PC-3 (cell line): ENCODE measurements at places on chromosomes 13 and 19.

GRCh38 chr13:22194106-22194805 is 523.4 kb downstream of the FGF9 start:
- DNase-seq: no peak

DNA sequence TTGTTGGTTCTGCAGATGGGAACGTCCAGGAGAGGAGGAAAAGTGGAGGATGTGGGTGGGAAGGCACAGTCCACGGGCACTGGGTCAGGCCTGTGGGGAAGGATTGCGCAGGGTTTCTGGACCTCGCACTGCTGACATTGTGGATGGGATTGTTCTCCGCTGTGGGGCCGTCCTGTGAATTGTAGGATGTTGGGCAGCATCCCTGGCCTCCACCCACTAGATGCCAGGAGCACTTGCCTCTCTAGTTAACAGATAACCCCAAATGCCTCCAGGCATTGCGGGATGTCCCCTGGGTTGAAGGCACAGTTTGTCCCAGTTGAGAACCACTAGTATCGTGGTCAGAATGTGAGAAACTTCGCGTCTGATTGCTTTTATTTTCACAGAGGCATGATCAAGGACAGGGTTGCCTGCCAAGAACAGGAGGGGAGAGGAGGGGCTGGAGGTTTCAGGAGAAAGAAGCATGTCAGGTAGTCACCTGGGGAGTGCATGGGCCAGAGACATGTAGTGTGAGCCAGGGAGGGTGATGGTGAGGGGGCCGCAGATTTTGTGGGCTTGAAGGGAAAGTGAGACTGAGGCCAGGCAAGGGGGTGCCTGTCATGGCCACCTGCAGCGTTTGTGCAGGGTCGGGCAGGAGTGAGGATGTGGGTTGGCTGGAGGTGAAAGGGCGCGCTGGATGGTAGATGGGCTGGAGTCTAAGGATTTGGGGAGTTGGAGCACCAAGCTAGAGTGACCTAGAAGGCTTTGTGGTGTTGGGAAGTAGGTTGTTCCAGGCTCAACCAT is 3.2 kb downstream of the ZNF628 start:
- DNase-seq: no peak

GRCh38 chr19:49690656-49691242 is at the start of gene CPT1C:
Gene CPT1C (plus strand): TSS chr19:49691116. CDS start chr19:49692253, 1,137 bp downstream.
- DNase-seq: peak; percentile 90

DNA sequence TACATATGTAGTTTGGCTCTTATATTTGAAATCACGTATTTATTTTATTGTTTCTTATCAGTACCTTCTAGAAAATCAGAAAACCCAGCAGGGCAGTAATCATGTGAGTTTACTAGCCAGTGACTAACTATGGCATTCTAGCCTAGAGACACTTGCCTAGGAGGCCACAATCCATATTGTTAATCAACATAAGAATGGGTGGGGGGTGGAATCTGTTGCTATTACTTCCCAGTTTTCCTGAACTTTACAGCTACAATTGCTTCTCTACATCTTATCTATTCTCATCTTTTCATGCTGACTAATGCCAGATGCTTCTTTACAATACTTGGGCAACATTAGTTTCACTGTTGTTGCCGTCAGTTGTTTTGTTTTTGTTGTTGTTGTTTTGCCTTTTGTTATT is 18.7 kb upstream of the ATXN8OS start:
- no peak for DNase-seq

DNA sequence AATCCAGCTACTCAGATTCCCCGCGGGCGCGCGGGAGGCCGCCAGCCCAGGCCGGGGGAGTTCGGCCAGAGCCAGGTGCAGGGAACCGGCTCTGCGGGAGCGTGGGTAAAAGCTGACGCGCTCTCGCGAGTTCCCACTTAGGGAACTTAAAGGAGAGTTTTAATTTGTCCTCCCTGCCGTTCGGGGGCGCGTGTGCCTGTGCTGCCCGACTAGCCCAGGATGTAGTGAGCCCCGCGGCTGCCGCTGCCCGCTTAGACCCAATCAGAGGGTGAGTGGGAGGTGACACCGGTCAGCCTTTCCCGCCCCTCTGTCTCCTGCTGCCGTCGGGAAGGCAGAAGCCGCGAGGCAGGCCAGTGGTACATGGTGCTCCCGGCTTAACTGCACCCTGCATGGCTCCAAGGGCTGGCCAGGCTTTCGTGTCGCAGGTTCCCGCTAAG is 36.0 kb upstream of the NEK3 start:
- peak; percentile 9 for DNase-seq

GRCh38 chr19:16875584-16876555 is 12.9 kb upstream of the F2RL3 start:
- no peak for DNase-seq

- no peak for DNase-seq
Observed at GRCh38 chr19:1755467-1756171, 2.3 kb downstream of the ONECUT3 start.

GRCh38 chr19:55820037-55820436 is 11.8 kb downstream of the NLRP11 start:
- no peak for DNase-seq

DNA sequence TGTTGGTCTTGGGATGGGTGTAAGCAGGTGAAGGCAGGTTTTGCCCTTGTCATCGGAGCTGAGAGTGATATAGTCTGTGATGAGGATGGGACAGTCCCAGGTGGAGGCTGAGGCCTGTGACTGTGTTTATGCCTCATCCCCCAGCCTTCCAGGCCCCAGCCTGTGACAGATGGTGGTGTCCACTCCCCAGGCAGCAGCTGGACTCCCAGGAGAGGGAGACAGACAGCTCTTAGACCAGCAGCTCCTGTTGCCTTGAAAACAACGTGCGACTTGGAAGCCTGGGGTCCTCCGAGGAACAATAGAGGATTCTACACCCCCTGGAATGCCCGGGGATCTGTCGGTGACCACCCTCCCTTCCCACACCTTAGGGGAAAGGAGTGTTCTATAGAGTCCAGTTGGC is 63.8 kb downstream of the CHST8 start:
- DNase-seq: no peak
